Activated CD4-positive, alpha-beta T cell treated with anti-CD3 and anti-CD28 coated beads, Interleukin-2, Interleukin-6, amounts not matched to agents 100 ng/mL and 50 ng/mL, durations not matched to agents 16 hours and 8 hours (primary cell): ENCODE measurements at places on chromosomes 3 and 15.

GRCh38 chr15:84889991-84890669, 5.7 kb downstream of the SLC28A1 start:
- no peak for DNase-seq

GRCh38 chr3:10700821-10701220, 115.2 kb upstream of the SLC6A11 start:
- peak; percentile 36 for DNase-seq

DNA sequence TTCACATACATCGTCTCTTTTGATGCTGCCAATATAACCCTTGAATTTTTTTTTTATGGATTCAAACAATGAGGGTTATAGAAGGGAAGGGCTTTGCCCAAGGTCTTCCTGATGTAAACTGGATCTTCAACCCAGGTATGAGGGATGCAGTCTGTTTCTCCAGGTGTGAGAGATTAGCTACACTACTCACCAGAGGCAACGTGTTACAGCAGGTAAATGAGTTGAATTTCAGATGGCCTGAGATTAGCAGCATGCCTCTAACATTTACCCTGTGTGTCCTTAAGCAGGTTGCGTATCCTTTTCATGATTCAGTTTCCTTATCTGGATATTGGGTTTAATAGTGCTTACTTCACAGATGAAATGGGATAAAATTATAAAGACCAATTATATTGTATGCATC, 1.9 kb downstream of the RTP4 start:
- no peak for DNase-seq

GRCh38 chr3:140117096-140117526, 182.1 kb downstream of the CLSTN2 start:
- no peak for DNase-seq

- no peak for DNase-seq
Measured at GRCh38 chr3:134621854-134622253, 29.0 kb downstream of the KY start.

GRCh38 chr15:67504796-67505195, 16.1 kb upstream of the C15orf61 start:
- no peak for DNase-seq

- DNase-seq: no peak
Measured at GRCh38 chr3:136938334-136938733, 19.4 kb upstream of the IL20RB start.
